ENCODE measurements at places on chromosomes 16 and 17. TPM values are rescaled to one million over a fixed set of nuclear protein-coding genes. Genes with fewer than 3 reads are reported as not detected.

The FBXO39 gene
- total RNA-seq: 0.15 TPM

The CD300LB gene
- not detected for total RNA-seq

The ABCC12 gene
- 0.15 TPM for total RNA-seq

The EARS2 gene
- 48.5 TPM for total RNA-seq

The USP36 gene
- total RNA-seq: 17.7 TPM

The GAST gene
- total RNA-seq: not detected

The PTGES3L gene
- total RNA-seq: not detected

The CAPNS2 gene
- 0.99 TPM for total RNA-seq

The MAPT gene
- total RNA-seq: 0.44 TPM

The TNK1 gene
- total RNA-seq: 0.73 TPM

The HOXB7 gene
- 1.7 TPM for total RNA-seq

The SNX11 gene
- total RNA-seq: 10.3 TPM

The PRSS53 gene
- 2.5 TPM for total RNA-seq

The TXNDC11 gene
- total RNA-seq: 25.7 TPM

The SLC13A2 gene
- total RNA-seq: not detected

The KRTAP2-3 gene
- not detected for total RNA-seq

The NR1D1 gene
- total RNA-seq: 1.7 TPM

The CDC42EP4 gene
- total RNA-seq: 82.0 TPM

The SLC5A10 gene
- not detected for total RNA-seq

The OR1A1 gene
- not detected for total RNA-seq

The RASL10B gene
- 0.58 TPM for total RNA-seq

The TUBB3 gene
- 559 TPM for total RNA-seq

The ZG16 gene
- total RNA-seq: not detected

The CCL4 gene
- not detected for total RNA-seq

The NOXO1 gene
- total RNA-seq: 0.15 TPM

The TMED6 gene
- total RNA-seq: 0.29 TPM

The TUFM gene
- total RNA-seq: 128 TPM

The MEIOB gene
- total RNA-seq: 0.15 TPM

The SLC2A4 gene
- total RNA-seq: 0.44 TPM

The CBFA2T3 gene
- 0.17 TPM for total RNA-seq

The ABHD15 gene
- total RNA-seq: 19.7 TPM

The C16orf92 gene
- not detected for total RNA-seq

The PLA2G10 gene
- not detected for total RNA-seq

The ACSM2B gene
- not detected for total RNA-seq

The KCNH4 gene
- total RNA-seq: under 0.01 TPM

The CENPX gene
- 47.6 TPM for total RNA-seq

The ZNF688 gene
- total RNA-seq: 13.6 TPM

The RHOT2 gene
- 57.7 TPM for total RNA-seq

The TEX14 gene
- total RNA-seq: not detected

The SAMD14 gene
- total RNA-seq: 2.2 TPM

The PITPNM3 gene
- 0.44 TPM for total RNA-seq

The CD68 gene
- 30.4 TPM for total RNA-seq

The EFCAB13 gene
- 10.1 TPM for total RNA-seq

The ERN1 gene
- total RNA-seq: 15.9 TPM

The ARL17A gene
- 6.0 TPM for total RNA-seq

The SEZ6L2 gene
- 4.1 TPM for total RNA-seq

The HASPIN gene
- total RNA-seq: 5.1 TPM

The GP1BA gene
- total RNA-seq: not detected

The WNT3 gene
- total RNA-seq: 1.2 TPM

The SYT17 gene
- total RNA-seq: 0.66 TPM
